Astrocyte (in vitro differentiated cells and primary cell): ENCODE measurements at places on chromosomes 4 and X. TPM values are rescaled to one million over a fixed set of nuclear protein-coding genes. Genes with fewer than 3 reads are reported as not detected.

- H3K4me3 ChIP-seq, result no peak overlapping the region
- no peak overlapping the region for H3K27ac ChIP-seq
- H3K27me3 ChIP-seq, result no peaks in the 10 kb centered on the region
- peak; percentile 27 for DNase-seq
- no peaks in the 10 kb centered on the region for H3K4me1 ChIP-seq
Observed at GRCh38 chr4:169815606-169816005, 57.9 kb upstream of the HPF1 start.

DNA sequence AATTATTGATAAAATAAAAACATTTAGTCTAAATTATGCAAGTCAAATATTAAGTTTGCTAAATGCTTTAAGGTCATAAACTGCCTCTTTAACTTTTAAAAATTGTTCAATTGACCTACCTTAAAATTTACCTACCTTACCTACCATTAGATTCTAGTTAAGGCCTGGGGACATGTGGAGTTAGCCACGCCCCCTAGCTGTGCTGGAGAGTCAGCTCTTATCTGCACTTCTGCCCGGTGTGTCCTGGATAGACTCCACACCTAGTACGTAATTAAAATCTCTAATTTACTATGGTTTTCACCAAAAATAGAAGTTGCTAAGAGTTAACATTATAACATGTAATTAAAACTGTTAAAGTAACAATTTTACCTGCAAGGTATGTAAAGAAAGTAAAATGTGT, 22.7 kb downstream of the TENM3 start:
- no peaks in the 10 kb centered on the region for H3K4me1 ChIP-seq
- DNase-seq, result no peak
- H3K27ac ChIP-seq, result no peak overlapping the region
- H3K4me3 ChIP-seq, result no peak overlapping the region
- no peaks in the 10 kb centered on the region for H3K36me3 ChIP-seq
- H3K27me3 ChIP-seq, result no peaks in the 10 kb centered on the region

DNA sequence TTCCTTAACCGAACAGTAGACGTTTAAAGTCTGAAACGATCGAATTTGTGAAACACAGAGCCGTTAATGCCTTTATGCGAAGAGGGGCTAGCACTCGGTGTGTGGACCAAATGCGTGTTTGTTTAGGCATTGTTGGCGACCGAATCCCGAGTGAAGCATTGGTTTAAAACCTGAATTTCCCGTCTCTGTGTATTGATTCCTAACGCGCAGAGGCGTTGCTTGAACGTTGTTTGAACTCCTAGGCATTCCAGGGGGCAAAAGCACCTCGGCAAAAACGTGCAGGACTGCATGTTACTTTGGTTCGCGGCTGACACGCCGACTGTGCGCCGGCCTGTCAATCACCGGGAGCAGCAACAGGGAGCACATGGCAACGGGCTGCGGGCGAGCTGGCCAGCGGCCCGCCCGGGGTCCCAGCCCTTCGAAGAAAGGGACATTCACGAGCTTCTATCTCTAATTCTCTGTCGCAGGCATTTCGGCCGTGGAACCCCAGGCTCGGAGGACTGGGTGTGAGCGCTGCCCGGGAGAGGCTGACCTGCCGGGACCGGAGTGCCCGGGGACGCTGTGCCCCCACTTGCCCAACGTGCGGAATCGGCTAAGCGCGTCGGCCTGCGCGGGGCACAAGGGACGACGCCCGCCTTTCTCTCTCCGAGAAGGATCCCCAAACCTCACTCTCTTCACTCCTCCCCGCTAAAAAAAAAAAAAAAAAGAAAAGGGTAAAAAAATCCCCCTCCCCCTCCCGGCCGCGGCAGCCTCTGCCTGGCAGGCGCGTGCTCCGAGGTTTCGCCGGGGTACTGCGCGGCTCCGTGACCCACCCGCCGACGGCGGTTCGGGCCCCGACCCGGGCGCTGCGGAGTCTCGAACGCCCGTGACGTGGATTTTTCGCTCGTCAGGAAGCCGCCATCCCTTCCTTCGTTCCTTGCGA, 810 bp downstream of the SPRY1 start:
- DNase-seq, result peak; percentile 31
- H3K36me3 ChIP-seq, result no peaks in the 10 kb centered on the region
- H3K4me1 ChIP-seq, result peaks cover 10% of the 10 kb centered on the region
- peak overlapping the region; percentile 83 for H3K4me3 ChIP-seq
- H3K27me3 ChIP-seq, result no peaks in the 10 kb centered on the region

DNA sequence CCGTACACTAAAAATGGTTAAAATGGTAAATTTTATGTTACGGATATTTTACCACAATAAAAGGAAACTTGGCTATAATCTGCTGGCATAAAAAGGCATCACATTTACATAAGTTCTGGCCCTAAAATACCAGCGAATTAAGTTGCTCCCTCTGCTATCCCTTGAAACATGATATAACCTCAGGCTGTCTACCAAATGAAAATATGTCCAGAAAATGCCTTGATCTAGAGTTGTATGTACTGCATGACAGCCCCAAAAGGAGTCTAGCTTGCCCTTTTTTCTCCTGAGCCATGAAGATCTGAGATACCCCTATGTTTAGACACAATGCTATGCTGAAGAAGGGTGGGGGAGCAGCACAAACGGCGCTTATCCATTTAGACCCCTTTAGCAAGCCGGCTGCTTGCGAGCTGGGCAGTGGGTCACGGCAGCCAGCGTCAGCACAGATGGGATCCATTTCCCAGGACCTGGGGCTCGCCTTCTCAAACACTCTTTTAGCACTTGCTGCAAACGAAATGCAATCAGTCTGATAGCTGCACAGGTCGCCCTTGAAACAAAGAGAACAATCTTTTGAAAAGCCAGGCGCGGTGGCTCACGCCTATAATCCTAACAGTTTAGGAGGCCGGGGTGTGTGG, 77.0 kb downstream of the AFAP1 start:
- DNase-seq, result no peak
- H3K4me1 ChIP-seq, result peaks cover 51% of the 10 kb centered on the region
- H3K36me3 ChIP-seq, result peaks cover 29% of the 10 kb centered on the region
- no peak overlapping the region for H3K4me3 ChIP-seq
- no peaks in the 10 kb centered on the region for H3K27me3 ChIP-seq

GRCh38 chr4:43339435-43339834, 446.9 kb downstream of the GRXCR1 start:
- H3K4me3 ChIP-seq, result no peak overlapping the region
- no peaks in the 10 kb centered on the region for H3K36me3 ChIP-seq

MAGEE2 gene
- not detected in 2 replicates for total RNA-seq

DNA sequence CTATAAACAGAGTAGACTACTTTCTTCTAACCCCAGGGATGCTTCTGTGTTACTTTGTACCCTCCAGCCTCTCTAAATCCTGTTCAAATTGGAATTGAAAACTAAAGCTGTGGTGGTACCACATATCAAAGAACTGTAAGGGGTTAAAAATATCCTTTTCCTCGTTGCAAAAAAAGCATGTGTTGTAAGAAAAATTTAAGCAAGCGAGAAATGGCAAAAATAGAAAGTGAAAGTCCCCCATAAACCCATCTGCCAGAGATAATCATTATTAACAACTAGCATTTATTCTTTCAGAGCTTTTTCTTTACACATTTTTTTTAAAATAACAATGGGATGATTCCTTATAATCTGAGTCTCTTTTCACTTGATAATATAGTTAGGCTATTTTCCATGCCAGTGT, 40.6 kb downstream of the TMEM164 start:
- H3K27ac ChIP-seq, result no peak overlapping the region
- no peaks in the 10 kb centered on the region for H3K4me1 ChIP-seq
- H3K36me3 ChIP-seq, result no peaks in the 10 kb centered on the region
- H3K27me3 ChIP-seq, result no peaks in the 10 kb centered on the region

DNA sequence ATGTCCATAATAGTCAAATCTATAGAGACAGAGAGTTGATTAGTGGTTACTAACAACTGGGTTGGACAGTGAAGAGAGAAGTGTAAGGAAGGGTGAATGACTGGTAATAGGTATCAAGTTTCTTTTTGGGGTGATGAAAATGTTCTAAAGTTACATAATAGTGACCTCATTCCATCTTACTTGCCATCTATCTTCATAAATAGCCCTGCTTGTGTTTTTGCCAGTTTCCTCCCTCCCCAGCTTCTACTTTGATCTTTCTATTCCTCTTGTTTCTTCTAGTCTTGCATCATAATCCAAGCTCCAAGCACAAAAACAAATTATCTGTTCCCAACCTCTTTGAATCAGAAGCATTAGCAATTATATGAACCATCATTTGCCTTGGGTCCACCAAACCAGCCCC, 40.2 kb upstream of the TET2 start:
- H3K4me3 ChIP-seq, result no peak overlapping the region
- no peak overlapping the region for H3K27ac ChIP-seq
- peak; percentile 39 for DNase-seq
- no peaks in the 10 kb centered on the region for H3K27me3 ChIP-seq
- H3K4me1 ChIP-seq, result no peaks in the 10 kb centered on the region

JAKMIP1 gene
- 0.50 and 0.79 TPM in 2 replicates for total RNA-seq

- no peak for DNase-seq
- H3K27me3 ChIP-seq, result no peaks in the 10 kb centered on the region
- no peaks in the 10 kb centered on the region for H3K36me3 ChIP-seq
- no peaks in the 10 kb centered on the region for H3K4me1 ChIP-seq
- H3K4me3 ChIP-seq, result no peak overlapping the region
Observed at GRCh38 chr4:306551-306961, 1.3 kb upstream of the ZNF732 start.
